ENCODE measurements at places on chromosomes 12 and 14.

DNA sequence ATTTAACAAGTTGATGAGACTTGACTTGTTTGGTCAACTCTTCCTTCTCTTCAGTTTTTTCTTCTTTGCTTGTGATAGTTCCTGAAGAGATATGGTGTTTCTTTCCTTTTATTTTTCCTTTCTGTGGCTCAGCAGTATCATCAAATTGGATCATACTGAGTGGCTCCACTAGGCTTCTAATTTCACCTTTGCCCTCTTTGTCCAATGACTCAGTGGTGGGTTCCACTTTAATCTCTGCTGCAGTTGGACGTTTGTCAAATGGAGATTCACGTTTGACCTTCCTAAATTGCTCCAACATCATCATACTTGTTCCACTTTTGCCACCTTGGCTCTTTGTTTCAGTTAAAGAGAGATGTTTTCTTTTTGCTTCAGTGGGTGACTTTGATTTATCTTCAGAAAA, 41.5 kb downstream of the FAM186A start:
- DNase-seq: no peak

- peak; percentile 38 for DNase-seq
Measured at GRCh38 chr12:130658145-130658911, 57.8 kb downstream of the RIMBP2 start.

DNA sequence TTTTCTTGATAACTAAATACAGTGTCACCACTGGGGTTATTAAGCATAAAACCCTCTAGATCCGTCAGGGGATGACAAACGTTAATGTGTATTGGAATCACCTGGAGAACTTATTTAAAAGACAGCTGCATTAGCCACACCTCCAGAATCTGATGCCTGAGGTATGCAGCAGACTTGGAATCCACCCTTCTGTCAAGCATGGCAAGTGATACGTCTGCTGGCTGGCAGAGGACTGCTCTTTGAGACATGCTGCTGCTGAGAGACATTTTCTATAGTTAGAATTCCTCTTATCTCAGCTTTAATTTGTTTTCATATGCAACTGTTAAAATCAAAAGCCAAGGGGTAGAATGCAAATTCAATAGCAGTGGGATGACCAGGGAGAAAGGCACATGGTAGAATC, 496.3 kb downstream of the NELL2 start:
- DNase-seq: no peak

GRCh38 chr14:95261616-95262510, 57.8 kb downstream of the CLMN start:
- no peak for DNase-seq

DNA sequence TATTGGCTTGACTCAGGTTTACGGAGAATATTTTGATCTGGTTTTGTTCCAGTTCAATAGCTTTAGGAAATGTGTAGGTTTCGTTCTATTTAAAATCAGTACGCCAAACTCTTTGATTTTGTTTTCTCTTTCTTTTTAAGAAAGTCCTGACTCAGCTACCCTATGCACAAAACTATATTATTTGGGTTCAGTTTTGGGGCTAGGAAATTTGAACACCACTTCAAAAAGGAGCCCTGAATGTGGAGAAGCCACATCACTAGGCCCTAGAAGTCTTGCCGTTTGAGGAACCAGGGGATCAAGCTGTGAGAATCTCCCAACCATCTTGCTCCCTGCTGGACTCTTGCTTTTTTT, 168.2 kb upstream of the BCL2L14 start:
- no peak for DNase-seq

DNA sequence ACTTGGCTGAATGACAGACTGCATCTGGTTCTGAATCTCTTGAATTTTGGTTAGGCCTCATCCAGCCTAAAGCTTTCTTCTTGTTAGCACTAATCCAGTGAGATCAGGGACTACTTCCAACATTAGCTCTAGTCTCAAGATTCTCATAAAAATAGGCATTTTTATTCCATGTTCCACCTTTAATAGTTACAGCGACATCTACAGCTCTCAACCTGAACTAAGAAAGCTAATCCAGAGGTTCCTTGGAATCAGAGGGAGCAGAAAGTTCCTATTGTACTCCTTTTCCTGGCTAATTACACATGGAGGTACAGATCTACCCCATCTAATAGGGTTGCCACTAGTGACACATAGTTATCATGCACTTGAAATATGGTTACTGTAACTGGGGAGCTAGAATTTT, 391.9 kb downstream of the RMST start:
- no peak for DNase-seq

DNA sequence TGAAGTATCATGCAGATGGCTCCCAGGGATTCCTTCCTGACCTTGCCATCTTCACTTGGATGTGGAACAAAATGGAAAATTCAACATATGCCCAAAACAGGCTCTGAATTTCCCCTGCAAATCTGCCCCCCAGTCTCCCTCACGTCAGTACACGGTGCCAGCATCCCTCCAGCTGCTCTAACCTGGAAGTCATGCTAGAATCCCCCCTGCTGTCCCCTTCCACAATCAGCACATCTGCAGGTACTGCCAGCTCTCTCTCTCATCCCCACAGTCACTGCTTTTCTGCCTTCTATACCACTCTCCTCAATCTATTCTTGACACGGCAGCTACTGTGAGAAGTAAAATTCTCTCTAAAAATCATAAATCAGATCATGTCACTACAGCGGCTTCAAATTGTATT, 21.6 kb downstream of the GALNT6 start:
- DNase-seq: no peak

- no peak for DNase-seq
Measured at GRCh38 chr14:100129161-100129589, 30.3 kb downstream of the DEGS2 start.

GRCh38 chr12:19248929-19249602, 119.5 kb downstream of the PLEKHA5 start:
- no peak for DNase-seq

- DNase-seq: no peak
Measured at GRCh38 chr12:2183556-2184541, 131.1 kb downstream of the CACNA1C start.

DNA sequence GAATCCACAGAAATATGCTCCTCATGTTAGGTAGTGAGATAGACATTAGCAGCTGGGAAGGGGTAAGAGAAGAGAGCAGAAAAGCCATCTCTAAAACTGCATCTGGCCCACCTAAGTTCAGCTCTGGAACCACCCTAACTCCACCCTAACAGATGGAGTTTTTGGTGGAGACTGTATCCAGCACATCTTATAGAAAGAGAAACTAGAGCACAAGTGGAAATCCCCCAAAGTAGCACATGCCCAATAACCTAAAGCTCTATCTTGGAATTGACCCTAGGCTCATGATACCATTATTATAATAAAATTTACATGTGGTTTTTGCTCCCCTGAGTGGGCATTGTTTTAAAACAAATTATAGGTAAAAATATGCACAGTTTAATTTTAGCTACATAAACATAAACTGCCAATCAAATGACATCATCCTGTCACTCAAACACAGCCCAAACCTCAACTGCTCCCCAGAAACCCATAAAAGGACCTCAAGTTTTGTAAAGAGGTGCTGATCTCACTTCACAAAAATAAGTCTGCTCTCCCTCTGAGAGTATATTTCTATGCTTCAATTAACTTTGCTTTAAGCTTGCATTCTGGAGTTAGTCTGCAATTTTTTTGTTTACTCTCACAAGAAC, 206.4 kb downstream of the PIK3C2G start:
- no peak for DNase-seq

- peak; percentile 88 for DNase-seq
Measured at GRCh38 chr12:95102916-95103671, 29.7 kb upstream of the NR2C1 start.

GRCh38 chr12:52528641-52529143, 8.5 kb upstream of the KRT5 start:
- DNase-seq: no peak

- DNase-seq: no peak
Measured at GRCh38 chr14:99030454-99030853, 241.5 kb downstream of the BCL11B start.

- DNase-seq: peak; percentile 5
Measured at GRCh38 chr12:21551841-21552465, 25.9 kb downstream of the SPX start.

- no peak for DNase-seq
Measured at GRCh38 chr14:54532111-54533012, 22.7 kb downstream of the CGRRF1 start.

GRCh38 chr14:94663538-94663937, 51.3 kb downstream of the SERPINA3 start:
- no peak for DNase-seq

DNA sequence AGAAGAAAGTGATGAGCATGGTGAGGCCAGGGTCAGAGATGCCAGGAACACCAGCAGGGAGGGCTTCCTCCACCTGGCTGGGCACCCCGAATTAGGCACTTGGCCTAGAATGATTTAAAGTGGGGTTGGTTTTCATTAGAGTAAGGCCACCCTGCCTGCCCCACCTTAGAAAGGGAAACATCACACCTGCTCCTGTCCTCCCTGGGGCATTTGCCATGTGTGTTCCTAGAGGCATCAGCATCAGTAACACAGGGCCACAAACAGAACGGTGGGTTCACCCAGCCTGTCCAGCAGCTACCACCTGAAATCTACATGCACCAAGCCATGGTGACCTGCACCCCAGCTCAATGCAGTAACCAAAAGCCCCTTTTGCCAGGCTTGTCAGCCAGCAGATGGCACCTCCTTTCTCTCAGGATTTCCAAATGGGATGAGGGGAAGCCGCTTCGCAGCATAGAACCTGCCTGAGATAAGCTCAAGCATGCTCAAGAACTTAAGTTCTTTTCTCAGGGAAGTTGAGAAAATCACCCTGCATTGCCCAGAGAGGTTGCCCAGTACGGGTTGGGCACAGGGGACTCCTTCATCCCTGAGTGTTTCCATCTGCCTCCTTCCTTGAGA, 338.8 kb downstream of the DPF3 start:
- no peak for DNase-seq

DNA sequence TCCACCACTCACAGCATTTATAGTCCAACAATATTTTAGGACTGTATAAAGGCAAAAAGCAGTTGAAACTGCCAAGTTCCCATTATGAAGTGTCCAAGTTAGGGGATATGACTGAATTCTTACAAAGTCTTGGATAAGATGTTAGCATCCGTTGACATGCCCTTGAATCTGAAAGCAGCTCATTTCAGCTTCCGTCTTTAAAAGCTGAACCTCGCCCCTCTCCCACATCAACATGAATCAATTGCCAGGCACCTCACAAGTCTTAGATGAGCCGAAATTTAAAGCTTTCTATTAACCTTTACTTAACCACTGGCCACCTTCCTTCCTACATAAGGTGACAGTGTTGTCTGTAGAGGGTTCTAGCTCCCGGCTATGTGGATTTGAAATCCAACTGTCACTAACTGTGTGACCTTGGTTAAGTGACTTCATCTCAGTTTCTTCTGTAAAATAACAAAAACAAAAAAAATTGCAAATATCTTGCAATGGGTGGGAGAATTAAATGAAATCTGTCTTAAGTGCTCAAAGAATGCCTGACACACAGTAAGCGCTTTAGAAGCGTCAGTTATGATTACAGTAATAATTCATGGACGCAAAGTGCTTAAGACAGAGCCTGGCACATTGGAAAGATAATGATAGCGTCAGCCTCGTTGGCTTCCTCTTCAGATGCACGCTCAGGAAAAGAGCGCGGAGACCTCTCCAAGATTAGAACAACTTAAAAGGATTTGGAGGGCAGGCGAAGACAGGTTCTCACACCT, 1.2 kb downstream of the PPP1CC start:
- no peak for DNase-seq

GRCh38 chr12:97535582-97535981, 73.0 kb downstream of the RMST start:
- DNase-seq: no peak

- no peak for DNase-seq
Measured at GRCh38 chr14:55404173-55404854, 7.3 kb downstream of the ATG14 start.

DNA sequence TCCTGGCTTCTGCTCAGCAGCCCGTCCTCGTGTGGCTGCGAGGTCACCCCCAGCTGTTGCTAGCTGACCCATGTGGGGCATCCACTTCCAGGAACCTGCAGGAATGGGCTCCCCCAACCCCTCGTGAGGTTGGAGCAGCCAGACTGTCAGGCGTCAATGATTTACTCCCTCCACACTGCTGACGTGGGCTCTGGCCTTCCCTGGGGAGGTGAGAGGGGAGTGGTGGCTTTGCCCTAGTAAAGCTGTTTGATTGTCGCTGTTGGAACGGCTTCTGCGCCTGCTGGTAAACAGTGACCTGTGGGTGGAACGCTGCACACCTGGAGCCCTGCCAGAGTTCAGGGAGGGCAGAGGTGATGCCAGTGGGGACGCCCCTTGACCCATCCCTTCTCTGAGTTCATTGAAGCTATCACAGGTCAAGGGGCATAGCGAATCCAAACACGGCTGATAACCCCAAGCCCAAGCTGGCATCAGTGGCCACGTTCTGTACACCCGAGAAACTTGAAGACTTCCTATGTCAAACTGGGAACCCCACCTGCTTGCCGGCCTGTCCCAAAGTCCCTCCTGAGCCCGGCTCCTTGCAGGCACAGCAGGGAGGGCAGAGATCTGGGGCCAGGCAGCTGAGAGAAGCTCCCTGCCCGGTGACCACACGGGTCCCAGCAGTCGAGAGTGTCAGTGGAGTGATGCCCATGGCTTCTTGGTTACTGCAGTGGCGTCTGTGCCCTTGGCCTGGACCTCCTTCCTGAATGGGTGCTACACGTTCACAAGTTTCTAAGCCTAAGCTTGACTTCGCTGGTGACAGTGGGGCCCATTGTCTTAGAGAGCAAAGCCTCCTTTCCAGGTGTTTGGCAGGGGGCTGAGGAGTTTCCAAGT, 2.7 kb downstream of the ASPG start:
- DNase-seq: no peak

- DNase-seq: no peak
Measured at GRCh38 chr14:35213869-35214387, 78.3 kb upstream of the PSMA6 start.

- no peak for DNase-seq
Measured at GRCh38 chr14:103124501-103125001, 1.3 kb downstream of the TNFAIP2 start.

- no peak for DNase-seq
Measured at GRCh38 chr12:47219243-47219642, 139.5 kb upstream of the AMIGO2 start.

DNA sequence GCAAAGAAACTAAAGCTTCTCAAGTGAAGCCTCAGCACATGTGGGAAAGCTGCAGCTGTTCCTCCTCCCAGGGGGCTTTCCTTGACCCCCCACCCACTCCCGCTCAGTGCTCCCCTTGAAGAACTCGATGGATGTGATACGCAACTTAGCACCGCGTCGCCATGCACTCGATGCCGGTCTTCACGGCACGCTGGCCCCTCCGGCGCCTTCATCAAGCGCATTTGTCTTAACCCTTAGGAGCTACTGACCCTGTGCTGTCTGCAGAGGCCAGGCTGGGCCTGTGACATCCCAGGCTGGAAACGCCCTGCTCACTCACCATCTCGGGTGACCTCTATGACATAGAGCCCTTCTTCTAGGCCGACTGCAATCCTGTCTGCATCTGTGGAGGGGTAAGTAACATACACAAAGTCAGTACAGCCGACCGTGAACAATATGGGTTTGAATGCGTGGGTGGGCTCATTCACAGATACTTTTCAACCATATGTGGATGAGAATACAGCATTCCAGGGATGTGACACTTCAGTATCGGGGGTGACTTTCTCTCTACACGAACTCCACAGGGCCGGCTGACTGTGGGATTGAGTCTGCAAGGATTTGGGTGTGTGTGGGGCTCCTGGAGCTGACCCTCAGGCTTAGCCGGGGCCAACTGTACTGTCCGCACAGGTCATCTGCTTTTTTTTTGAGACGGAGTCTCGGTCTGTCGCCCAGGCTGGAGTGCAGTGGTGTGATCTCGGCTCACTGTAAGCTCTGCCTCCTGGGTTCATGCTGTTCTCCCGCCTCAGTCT, 23.1 kb downstream of the AMN start:
- DNase-seq: no peak

GRCh38 chr14:52360831-52361230, 46.7 kb downstream of the PTGER2 start:
- DNase-seq: no peak

GRCh38 chr14:65860956-65861611, 448.6 kb downstream of the FUT8 start:
- DNase-seq: no peak
